ENCODE measurements at places on chromosomes 3 and 15.
A peak's percentile ranks its signal among the peaks of the same experiment; 100 is the strongest.

DNA sequence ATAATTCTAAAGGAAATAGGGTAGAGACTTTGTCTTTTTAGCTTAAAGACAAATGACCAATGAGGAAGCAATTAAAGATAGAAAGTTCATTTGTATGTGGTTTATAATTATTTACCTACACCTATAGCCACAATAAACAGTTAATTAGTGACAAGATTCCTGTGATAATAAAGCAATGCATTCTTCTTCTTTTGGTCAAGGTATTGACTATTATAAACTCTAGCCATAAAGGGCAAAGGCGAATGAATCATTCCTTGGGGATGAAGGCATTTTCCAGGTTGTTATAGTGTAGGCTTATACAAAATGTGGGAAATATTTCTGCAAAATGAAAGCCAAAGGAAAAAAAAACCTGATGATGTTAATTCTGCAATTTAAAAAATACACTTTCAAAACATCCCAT is 115.4 kb downstream of the PLD1 start:
- DNase-seq = no peak

DNA sequence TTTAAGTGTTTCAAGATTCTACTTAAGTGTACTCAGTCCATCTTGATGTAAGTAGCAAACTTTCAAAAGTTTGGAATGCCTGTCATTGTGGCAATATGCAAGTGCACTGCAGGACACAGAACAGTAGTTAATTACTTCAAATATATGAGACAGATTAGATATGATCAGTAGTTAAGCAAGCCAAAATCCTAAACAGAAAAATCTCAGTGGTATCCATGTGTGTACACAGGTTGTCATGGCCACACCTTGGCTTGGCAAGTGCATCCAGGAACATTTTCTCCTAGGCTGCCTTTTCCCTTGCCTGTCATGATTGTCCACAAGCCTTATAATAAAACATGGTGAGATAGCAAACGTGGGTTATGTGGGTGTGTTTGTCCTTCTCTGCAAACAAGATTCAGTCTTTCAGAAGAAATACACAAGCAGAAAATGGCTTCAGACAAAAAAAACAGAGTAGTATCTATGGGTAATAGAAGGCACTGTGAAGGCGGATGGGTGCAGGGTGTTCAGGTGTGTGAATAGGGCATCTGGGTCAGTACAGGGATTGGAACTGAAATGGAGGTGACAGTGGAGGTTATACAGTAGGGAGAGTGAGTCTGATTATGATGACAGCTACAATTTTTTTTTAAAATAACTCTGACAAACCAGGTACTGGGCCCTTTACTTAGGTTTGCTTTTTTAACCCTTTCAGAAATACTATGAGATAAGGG is 229.0 kb upstream of the LRIG1 start:
- no peak for DNase-seq

DNA sequence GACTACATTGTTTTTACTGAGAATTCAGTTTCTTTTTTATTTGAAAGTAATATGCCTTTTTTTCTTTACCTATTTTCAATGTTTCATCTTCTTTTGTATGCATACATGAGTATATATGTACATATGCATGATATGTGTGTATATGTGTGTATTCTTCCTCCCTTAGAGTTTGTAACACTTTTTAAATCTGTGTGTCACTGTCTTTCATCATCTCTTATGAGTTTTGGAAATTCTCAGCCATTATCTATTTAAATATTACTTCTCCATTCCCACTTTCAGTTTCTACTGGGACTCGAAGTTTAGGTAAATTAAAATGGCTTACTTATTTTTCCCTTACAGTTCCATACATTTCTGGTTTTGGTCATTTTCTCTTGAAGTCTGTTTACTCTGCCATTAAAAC is 754.1 kb downstream of the GRM7 start:
- no peak for DNase-seq

DNA sequence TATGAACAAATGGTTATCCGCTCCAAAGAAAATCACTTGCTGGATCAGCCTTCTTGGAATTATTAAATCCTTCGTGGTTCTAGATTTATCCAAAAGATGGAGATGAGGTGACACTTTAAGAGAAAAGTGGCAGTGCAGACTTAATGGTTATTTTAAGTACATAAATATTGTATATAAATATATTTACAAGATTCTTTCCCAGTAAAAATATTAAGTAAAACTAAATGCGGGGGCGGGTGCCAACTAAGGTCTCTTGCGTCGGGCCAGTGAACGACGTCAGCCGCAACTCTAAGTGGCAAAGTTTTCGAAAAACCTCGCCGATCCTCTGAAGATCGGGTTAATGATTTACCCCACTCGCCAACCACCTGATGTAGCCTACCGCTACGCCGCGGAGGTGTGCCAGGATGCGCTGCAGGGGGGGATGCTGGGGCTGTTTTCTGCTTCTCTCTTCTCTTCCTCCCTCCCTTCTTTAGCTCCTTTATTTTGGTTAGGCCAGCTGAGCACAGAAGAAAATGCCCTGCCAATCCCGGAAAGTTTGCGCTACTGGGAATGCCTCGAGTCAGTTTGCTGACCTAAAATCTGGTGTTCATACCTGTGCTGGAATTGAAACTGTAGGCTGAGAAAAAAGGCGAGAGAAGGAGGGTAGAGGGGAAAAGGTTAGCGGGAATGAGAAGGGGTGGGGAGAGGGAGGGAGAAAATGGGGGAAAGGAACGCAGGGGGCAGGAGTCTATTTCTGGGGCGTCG is 7.6 kb upstream of the FOXB1 start:
- DNase-seq = no peak

DNA sequence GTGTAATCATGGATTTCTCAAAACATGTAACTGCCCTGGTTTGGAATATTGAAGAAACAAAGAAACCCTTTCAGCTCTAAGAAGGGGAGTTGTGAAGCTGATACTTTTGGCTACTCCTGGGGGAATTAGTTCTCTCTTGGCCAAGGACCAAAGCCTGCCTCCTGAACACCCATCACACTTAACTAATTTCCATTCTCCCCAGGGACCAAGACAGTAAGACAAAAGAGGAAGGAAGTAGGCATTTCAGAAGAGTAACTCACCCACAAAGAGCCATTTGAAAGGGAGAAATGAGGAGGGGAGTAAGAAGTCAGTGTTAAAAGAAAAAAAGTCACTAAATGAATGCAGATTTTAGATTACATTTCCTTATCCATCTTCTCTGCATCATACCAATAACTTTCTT is 328.0 kb upstream of the SOX2 start:
- DNase-seq = no peak

DNA sequence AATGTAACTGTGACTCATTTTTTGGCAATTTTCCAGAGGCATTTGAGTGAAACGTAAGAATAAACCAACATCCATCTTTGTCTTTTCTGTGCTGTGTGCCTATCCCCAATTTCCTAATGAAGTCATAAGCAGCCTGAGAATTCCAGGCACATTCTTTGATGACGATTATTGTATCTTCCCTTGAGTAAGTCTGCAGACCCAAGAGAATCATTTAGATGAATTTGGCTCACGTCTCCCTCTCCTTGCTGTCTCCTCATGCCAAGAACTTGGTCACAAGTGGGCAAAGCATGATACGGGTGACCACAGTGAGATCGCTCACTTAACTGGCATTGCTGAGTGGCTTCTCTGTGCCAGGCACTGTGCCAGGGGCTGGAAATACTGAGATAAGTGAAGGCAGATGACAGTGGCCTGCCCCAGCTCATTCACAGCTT is 384.5 kb upstream of the IL12A start:
- DNase-seq = no peak

- no peak for DNase-seq
These were observed 45.3 kb downstream of the DNAJB8 start for GRCh38 chr3:128421439-128421836.

GRCh38 chr3:111967651-111968274 is 11.1 kb upstream of the ABHD10 start:
- DNase-seq = peak; percentile 65

GRCh38 chr15:80490431-80490990 is 86.3 kb downstream of the ARNT2 start:
- no peak for DNase-seq

DNA sequence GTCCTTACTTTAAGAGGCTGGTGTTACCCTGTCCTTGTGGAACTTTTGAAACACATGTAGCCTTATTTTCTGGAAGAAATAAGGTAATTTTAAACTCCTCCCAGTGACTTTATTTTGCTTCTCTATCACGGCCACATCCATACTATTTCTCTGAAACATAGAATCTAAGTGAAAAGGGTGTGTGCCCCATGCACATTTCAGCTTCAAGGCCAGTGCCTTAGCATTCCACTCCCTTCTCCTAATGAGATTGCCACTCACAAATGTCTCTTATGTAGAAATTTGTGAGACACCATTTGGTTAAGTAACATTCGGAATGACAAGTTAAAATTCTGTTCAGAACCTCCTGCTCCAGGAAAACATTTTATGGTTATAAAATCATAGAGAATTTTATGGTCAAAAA is 562.7 kb downstream of the TUSC7 start:
- no peak for DNase-seq

- DNase-seq = no peak
These were observed 238.7 kb downstream of the ZPLD1 start for GRCh38 chr3:102673271-102674115.

- DNase-seq = no peak
These were observed 5.6 kb downstream of the WDR82 start for GRCh38 chr3:52272831-52273230.

GRCh38 chr3:184593220-184593927 is 31.8 kb downstream of the EPHB3 start:
- DNase-seq = no peak

GRCh38 chr3:126476166-126477060 is 722 bp upstream of the ZXDC start:
- no peak for DNase-seq

GRCh38 chr3:120710369-120710768 is 28.3 kb upstream of the HGD start:
- no peak for DNase-seq

DNA sequence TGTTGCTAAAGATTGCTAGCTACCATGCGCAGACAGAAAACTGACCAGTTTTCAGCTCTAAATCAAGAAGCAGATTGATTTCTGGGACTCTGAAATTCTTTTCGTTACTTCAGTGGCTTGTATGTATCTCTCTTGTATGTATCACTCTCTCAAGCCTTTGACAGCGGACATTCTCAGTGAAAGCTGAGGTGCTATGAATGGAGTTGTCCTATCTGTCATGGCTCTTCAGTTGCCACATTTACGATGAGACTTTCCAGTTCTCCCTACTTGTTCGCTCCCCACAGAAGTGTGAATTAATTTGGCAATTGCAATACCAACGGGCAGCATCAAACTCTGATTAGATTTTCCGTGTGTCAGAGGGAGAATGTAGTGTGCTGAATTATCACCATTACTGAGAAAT is 432.4 kb downstream of the GRM7 start:
- DNase-seq = no peak

DNA sequence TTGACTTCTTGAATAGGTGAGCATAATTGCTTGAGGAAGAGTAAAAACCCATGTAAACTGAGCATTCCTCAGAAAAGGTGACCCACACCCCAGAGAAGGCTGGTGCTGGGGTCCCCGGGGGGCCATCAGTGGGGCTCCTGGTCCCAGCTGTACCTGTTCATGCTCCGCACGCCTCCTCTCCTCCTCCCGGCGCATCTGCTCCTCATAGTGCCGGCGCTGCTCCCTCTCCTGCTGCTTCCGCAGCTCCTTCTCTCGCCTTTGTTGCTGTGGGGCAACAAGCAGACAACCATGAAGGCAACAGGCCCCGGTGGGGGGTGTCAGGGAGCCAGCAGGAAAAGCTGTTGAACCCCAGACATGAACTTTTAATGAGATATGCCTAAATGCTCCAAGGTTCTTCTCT is 113.7 kb upstream of the SLC2A2 start:
- no peak for DNase-seq

DNA sequence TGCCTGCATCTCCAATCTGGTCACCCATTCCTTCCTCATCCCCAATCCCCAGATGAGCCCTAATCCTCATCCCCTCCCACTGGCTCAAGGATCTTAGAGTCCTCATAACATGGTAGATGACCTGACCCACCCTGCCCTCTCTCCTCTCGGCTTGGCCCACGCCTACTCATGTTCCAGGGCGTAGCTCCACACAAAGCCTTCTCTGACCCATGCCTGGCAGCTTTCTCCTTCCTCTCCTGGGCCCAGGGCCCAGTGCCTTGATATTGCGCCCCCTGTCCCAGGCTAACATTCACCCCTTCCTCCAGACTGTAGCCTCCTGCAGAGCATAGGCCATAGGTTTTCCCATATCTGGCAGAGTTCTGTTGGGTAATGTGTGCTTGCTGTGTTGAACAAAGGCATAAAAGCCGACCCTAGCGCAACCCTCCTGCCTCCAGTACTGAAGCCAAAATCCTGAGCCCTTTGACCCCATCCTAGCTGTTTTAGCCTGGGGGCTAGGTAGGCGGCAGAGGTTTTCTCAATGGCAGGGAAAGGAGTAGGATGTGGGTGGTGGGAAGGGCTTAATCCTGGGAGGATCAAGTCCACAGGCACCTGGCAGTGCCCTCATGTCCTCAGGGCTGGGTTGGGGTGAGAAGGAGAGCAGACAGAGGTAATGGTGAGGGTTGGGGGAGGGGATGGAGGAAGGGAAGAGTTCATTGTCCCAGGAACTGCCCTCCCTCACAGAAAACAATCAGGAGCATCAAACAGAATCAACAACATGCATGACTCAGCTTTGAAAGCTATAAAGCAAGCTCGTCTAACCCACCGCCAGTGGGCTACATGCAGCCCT is 35.5 kb downstream of the MESD start:
- no peak for DNase-seq

DNA sequence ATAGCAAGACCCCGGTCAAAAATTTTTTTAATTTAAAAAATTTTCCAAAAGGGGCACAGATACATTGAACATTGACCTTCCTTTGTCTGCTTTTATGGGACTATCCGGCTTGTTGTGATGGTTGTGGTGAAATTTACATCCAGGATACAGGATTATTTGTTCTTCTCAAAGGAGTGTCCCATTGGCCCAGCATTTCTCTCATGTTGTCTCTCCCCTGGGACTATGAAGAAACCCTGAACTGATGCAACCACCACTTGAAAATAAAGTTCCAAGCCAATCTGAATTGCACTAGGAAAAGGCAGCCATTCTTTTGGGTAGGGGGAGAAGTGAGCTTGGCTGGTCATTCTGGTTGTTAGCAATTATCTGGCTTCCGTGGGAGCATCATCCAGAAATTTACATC is 58.4 kb downstream of the PPARG start:
- DNase-seq = no peak

GRCh38 chr3:128753715-128754114 is 27.7 kb downstream of the RAB7A start:
- DNase-seq = no peak

- DNase-seq = no peak
These were observed 128.2 kb downstream of the ADAMTS9 start for GRCh38 chr3:64559588-64559987.

- no peak for DNase-seq
These were observed 165.3 kb downstream of the AKAP13 start for GRCh38 chr15:85545752-85546151.

DNA sequence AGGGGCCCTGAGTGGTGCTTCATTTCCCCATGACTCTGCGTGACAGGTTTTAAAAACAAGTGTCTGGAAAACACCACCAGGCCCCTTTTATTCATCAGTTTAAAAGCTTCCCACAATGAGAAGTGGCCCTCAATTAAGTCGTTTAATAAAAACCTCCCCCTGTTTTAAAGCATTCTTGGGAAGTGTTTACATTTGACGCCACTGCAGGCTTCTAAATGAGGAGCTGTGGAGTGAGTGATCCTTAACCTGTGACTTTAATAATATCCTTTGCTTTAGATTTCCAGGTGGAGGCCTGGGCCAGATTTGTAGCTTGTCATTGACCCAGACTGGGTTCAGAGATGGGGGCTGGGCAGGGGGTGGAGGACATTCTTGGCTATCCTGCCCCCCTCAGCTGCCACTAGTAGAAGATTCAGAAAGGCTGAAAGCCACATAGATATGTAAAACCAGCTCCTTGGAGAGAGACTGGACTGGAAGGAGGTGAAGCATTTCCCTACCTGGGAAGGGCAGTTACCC is 11.3 kb downstream of the CGNL1 start:
- DNase-seq = no peak

- no peak for DNase-seq
These were observed 12.3 kb upstream of the TLE3 start for GRCh38 chr15:70109978-70110377.
